ENCODE measurements at places on chromosomes 13 and 19.
A peak's percentile ranks its signal among the peaks of the same experiment; 100 is the strongest.

- no peak for DNase-seq
Observed at GRCh38 chr13:98571955-98572662, 4.8 kb downstream of the STK24 start.

DNA sequence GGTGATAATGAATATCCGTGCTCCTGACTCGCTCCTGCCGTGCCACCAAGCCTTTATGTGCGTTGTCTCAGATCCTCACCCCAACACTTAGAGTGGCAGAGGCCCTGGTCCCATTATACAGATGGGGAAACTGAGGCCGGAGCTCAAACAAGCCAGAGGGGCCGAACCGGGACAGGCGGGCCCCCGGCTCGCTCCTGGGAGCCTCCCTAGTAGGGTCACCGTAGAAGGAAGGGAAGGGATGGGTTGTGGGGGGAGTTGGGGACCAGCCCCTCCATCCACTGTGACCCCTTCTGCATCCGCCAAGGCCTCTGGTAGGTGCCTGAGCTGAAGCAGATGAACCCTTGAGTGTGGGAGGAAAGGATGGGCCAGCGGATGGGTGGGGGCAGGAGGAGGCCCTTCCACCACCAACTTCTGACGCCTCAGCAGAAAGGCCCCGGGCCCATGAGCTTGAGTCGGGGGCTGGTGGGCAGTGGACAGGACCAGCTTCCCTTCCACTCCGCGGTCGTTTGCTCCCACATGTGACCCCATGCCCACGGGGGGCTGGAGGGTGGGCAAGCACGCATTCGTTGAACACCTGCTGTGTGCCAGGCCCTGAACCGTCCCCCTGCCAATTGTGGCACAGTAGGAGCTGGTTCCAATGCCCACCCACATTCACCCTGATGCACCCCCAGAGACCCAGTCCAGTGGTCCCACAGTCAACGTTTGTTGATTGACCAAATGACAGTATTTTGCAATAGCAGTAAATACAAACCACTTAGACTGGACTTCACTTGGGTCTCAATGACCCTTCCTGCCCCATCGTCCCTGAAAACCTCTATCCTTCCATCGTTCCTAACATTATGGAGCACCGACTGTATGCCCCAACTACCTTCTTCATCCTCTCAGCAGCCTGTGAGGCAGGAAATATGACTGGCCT, 24.2 kb upstream of the TCF3 start:
- no peak for DNase-seq

DNA sequence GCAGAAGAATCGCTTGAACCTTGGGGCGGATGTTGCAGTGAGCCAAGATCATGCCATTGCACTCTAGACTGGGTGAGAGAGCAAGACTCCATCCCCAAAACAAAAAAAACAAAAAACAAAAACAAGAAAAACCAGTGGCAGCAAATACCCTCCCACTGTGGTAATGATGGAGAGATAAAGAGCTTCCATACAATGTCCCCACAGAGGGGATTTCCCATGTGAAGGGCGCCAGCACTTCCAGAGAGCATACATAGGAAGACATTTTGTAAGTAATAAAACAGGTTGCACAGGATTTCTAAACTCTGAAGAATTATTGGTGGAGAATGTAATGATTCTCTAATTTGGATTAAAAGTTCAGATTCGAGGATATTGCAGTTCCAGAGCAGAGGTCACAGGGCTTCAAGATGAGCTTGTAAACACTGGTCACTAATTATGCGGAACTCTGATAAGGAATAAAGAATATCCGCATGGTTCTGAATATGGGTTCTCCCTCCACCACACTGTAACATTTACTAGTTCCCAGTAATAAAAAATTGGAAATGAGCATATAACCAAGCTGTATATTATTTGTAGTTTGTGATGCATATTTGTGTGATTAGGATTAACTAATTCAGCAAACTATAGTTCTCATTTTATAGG, 290.1 kb upstream of the SLC10A2 start:
- no peak for DNase-seq

- no peak for DNase-seq
Observed at GRCh38 chr19:15838351-15838750, 22.9 kb upstream of the OR10H1 start.

DNA sequence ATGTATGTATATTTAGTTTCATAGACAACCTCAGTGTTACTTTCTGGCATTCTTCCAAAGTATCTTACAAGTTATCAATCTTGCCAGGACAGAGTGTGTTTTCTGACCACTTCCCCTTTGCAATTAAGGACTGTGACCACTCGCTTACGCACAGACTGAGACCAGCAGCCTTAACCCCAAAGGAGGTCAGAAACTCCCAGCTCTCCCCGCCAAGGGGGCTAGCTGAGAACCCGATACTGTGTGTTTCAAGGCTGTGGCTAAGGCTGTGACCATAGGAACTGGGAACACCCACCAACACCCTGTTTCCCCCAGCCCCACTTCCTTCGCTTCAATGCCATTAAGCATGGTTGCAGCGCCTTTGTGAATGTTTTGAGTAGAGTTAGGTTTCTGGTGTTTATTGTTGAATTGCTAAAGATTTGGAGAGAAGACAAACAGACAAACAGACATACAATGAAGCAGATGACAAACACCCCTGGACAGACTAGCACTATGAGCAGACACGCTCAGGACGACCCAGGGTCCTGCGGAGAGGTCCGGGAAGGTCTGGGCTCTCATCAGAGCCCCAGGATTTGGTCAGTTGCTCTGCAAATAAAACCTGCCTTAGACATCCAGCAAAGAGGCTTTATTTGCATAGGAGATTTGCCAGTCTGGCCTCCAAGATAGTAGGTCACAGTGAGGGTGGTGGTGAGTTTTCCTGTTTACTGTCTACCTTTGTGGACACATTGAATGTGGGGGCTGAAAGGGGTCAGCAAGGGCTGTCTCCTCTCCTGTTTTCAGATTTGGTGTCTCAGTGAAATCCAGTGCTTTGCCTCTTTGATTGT, 25.0 kb upstream of the TNFSF11 start:
- DNase-seq = peak; percentile 15

- DNase-seq = no peak
Observed at GRCh38 chr19:47390533-47391488, 28.5 kb downstream of the MEIS3 start.

GRCh38 chr19:37583340-37583739, 11.3 kb downstream of the ZNF571 start:
- DNase-seq = no peak

- DNase-seq = peak; percentile 14
Observed at GRCh38 chr19:2561895-2562294, 86.0 kb downstream of the GADD45B start.

GRCh38 chr13:98182589-98182988, 5.5 kb upstream of the RNF113B start:
- no peak for DNase-seq

DNA sequence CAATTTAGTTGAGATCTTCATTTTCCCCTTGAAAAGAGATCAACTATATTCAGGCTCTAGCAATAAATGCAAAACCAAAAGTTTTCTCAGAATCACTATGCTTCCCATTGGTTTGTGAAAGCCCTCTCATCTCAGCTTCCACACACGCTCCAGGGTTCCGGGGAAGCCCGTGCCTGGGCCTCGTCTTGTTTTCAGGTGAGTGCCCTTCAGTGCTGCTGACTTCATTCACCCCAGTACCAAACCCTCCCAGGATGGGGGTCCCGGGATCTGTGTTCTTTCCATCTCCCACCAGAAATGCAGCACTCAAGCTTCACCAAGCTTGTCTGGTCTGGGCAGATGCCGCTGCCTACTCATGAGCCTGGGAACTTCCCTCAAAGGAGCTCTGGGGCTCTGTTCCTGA, 97.7 kb downstream of the TEX29 start:
- DNase-seq = no peak

DNA sequence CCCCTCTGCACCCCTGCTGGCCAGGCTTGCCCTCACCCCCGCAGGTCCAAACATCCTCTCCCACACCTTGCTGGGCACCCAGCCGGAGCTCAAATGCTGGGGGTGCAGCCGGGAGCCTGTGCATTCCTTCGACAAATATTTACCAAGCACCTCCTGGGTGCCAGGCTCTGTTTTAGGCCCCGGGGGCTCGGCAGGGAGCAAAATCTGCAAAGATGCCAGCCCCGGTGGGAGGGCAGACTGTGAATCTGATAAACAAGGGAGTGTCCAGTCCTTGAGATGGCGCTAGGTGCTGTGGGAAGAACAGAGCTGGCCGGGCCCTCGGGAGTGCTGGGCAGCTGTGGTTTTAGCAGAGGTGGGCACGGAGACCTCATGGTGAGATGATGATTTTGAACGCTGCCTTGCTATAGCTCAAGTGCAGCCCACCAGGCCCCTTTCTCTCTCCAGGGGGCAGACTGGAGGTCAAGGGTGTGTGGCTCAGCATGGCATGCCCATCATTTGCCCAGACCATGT, 10.6 kb downstream of the NFIX start:
- no peak for DNase-seq

DNA sequence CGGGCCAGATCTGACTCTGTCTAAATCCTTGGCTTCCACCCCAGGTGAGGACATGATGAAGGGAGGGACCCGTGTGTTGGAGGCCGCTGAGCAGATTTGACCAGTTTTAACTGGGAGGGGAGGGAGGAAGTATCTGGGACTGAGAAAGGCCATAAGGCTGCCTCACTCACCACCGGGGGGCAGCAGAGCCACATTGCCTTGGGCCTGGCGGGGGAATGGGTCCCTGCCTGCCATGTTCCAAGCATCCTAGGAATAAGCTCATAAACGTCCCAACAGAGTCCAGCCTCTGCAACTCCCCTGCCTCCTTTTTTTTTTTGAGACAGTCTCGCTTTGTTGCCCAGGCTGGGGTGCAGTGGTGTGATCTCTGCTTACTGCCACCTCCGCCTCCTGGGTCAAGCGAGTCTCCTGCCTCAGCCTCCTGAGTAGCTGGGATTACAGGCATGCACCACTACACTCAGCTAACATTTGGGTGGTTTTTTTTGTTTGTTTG, 15.5 kb downstream of the MAST3 start:
- peak; percentile 49 for DNase-seq

GRCh38 chr13:28542804-28543203, 47.9 kb upstream of the FLT1 start:
- peak; percentile 19 for DNase-seq

GRCh38 chr19:50322234-50322633, 6.9 kb downstream of the KCNC3 start:
- no peak for DNase-seq

GRCh38 chr13:100542826-100543156, 45.8 kb downstream of the GGACT start:
- no peak for DNase-seq

DNA sequence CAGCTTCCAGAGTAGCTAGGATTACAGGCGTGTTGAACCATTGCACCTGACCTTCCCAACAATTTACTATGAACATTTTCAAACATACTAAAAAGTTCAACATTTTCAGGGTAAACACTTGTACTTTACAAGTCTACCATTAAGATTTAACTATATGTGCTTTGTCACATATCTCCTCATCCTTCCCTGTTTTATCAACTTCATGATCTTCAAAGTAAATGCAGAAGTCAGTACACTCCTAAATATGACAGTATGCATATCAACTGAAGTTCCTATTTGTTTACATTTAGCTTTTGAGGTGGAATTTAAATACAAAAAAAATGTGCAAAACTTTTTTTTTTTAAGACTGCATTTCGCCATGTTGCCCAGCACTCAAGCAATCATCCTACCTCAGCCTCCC, 18.5 kb downstream of the LNX2 start:
- DNase-seq = no peak

GRCh38 chr19:42287017-42287826, 14.7 kb upstream of the PRR19 start:
- no peak for DNase-seq

DNA sequence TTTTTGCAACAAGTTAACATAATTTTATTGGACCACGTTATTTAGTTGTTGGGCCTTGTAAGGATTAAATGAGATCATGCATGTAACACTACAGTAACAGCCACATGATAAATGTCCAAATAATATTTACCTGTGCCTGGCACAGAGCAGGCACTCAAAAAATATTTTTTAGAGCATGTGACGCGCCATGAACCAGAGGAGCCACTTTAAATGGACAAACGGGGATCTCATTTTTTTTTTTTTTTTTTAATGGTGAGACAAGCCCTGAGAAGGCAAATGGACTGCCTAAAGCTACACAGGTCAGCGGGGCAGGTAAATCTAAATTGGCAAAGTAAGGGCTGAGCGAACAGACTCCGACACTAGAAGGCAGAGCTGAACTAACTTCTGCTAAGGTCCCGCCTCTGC, 840 bp upstream of the RPS19 start:
- no peak for DNase-seq

DNA sequence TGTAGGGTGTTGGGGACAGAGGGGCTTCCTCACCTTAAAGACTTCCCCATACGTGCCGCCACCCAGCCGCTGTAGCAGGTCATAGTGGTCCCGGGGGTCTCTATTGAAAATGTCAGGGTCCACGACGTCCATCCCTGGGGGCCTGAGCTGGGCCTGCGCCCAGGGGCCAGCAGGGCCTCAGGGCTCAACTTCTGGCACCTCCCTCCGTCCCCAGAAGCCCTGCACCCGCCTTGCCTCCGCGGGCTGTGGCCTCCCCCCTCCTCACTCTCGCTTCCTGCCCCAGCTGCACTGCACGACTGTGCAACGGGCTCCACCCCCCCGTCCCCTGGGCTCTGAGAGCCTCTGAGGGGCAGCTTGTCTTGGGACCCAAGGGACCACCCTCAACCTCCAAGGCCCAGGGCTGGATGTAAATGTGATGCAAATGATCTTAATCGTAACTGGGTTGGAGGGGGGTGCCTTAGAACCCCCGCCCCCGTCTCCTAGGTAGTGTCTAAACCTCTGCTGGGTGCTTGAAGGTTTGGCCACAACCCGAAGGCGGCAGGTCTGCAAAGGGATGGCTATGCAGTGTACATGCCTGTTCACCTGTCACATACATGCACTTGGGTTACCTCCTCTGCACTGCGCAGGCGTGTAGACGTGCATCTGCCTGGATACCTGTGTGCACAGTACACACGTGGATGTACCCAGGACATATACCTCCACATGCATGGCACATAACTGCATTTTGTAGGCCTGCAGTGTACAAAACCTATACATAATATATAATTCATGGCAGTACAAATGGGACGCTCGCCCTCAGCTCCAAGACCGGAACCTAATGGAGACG, at the start of gene MAP4K1:
Gene MAP4K1, minus strand, starts transcription at position 190 of the 826 bp plus-strand sequence. Its CDS starts 58 bp downstream, at position 132.
- DNase-seq = peak; percentile 44

DNA sequence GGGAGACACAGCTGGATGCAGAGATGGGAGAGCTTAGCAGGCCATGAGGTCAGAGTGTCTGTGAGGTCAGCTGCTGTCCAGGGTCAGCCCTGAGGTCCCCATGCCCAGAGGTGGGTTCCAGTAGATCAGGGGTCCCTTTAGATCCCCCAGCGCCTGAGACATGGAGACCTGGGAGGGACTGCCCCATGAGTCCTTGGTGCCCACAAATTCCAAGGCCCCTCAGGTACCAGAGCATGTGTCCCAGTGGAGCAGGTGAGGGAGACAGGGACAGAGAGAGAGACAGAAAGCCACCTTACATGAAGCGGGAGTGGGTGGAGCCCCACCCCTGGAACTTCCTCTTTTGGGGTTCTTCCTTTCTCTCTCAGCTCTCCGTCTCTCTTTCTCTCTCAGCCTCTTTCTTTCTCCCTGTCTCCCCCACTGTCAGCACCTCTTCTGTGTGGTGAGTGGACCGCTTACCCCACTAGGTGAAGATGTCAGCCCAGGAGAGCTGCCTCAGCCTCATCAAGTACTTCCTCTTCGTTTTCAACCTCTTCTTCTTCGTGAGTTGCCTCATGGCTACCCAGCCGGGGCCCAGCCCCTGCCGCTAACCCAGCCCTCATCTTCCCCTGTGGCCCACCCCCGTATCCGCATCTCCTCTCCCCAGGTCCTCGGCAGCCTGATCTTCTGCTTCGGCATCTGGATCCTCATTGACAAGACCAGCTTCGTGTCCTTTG, at the start of gene CD37:
Gene CD37, plus strand, starts transcription at position 336 of the 713 bp plus-strand sequence. Its CDS starts 135 bp downstream, at position 471.
- DNase-seq = no peak

- no peak for DNase-seq
Observed at GRCh38 chr13:94168783-94169453, 310.6 kb downstream of the DCT start.
